NCI-H82 (cell line): ENCODE measurements at places on chromosomes 12 and 14.
A peak's percentile ranks its signal among the peaks of the same experiment; 100 is the strongest.

DNA sequence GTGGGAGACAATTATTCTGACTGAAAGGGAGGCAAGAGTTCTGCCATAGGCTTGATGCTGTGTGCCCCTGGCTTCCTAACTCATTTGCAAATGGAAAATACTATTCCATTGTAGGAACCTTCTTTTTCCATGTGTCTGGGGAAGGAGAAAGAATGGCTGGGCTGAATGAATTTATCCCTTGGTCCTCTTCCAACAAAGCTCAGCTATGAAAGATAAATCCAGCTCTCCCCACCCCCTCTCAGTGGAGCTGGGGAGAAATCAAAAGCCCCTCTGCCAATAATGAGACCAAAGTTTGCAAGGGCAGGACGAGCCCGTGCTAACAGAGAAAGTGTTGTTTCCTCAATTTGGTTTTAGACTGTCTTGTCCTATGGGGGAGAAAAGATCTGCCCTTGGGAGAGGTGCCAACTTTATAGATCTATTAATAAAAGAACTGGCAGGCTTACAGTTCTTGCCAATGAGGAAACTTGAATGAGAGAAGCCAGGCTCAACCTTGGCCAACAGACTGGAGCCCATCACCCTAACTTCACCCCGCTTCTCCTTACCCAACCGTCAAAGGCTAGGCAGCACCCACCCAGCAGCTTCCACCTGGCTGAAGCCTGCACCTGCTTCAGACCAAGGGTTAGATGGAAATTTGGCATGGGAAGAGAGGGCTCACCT, 8.9 kb upstream of the TCL1B start:
- no peak for DNase-seq

- DNase-seq: no peak
Observed at GRCh38 chr12:1574865-1575259, 19.5 kb downstream of the FBXL14 start.

GRCh38 chr12:120324841-120325417, 2.6 kb downstream of the PLA2G1B start:
- DNase-seq: no peak

GRCh38 chr12:4045786-4046494, 172.7 kb upstream of the PARP11 start:
- no peak for DNase-seq

- no peak for DNase-seq
Observed at GRCh38 chr12:86091681-86092080, 164.5 kb downstream of the MGAT4C start.

DNA sequence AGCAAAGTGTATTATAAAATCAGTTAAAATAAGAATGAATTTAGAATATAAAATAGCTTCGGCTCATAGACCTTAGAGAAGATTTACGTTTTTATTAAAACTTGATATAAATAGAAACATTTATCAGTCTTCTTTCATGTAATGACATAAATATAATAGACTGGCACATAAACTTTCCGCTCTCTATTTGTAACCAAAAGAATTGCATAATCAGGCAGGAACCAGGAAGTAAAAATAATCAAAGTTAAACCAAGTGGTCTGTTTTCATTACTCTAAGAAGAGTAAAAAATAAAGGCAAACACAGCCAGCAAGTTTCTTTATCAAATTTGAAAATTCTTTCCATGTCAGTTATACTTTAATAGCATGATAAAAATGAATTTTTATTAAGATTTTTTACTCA, 46.3 kb upstream of the ATP2A2 start:
- no peak for DNase-seq

DNA sequence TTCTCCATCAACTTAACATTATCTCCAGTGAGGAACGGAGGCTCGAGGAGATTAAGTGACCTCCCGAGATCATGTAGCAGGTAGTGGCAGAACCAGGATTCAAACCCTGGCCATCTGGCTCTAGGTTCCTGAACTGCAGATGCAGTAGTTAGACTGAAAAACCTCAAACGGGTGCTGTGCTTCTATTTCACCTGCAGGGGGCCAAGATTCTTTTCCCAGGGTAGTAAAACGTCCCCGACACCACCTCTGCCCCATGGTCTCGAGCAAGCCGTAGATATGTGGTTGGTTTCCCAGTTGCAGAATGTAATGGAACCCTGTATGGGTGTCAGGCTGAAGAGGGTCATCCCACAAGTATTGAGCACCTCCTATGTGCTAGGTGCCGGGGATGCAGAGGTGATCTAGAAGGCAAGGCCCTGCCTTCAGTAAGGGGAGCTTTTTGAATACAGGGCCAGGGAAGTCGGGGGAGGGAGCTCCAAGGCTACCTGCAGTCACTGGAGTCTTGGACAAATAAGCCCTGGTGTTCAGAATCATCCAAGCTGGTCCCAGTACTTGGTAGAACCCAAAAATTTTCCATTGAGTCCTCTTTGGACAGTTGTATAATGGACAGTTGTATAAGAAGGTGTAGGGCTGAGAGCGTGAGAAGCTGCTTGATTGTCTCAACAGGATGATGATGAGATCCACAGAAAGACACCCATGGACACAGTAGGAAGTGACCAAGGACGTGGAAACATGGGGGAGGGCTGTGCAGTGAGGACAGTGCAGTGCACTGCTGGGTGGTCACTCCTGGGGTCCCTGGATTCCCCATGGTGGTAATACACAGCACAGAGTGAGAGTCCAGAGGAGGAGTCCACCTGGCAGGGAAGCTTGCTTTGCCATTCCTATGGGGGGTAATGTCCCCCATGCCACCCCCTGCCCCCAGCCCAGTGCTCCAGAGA, 197.2 kb downstream of the CHST11 start:
- DNase-seq: peak; percentile 68

GRCh38 chr14:90883197-90883596, 67.0 kb upstream of the TTC7B start:
- no peak for DNase-seq

- peak; percentile 76 for DNase-seq
Observed at GRCh38 chr12:10153271-10154144, 18.4 kb downstream of the OLR1 start.

DNA sequence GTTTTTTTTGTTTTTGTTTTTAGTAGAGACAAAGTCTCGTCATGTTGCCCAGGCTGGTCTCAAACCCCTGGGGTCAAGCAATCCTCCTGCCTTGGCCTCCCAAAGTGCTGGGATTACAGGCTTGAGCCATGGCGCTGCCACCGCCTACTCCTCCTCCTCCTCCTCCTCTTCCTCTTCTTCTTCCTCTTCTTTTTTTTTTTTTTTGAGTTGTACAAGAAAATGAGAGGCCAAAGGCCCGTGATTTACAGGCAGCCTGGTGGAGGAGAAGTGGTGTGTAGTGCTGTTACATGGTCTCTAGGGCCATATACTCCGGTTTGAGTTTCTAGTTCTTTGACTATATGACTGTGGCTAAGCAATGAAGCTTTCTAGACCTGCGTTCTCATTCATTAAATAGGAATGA, 29.6 kb upstream of the SPPL3 start:
- DNase-seq: no peak

DNA sequence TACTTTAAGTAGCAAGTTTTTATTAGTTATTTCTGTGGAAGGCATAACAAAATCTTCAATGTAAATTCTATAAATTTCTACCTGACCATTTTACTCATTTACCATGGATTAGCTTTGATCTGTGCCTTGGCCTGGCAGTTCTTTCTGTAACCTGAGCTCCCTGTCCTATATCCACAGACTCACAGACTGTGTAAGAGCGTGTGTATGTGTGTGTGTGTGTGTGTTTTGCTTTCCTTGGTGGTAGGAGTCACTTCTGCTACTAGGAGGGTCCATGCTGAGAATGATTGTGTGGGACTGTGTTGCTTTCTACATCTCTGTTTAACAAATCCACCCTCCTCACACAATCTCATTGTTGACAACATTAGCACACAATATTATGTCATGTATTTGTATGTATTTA, 221.2 kb upstream of the PELI2 start:
- no peak for DNase-seq

GRCh38 chr14:68964300-68965093, 14.6 kb downstream of the ACTN1 start:
- peak; percentile 33 for DNase-seq

- DNase-seq: no peak
Observed at GRCh38 chr12:16369156-16369555, 21.7 kb downstream of the MGST1 start.

GRCh38 chr12:14239935-14240872, 125.3 kb upstream of the ATF7IP start:
- DNase-seq: peak; percentile 98

- DNase-seq: no peak
Observed at GRCh38 chr12:122917507-122918121, 21.7 kb upstream of the VPS37B start.

DNA sequence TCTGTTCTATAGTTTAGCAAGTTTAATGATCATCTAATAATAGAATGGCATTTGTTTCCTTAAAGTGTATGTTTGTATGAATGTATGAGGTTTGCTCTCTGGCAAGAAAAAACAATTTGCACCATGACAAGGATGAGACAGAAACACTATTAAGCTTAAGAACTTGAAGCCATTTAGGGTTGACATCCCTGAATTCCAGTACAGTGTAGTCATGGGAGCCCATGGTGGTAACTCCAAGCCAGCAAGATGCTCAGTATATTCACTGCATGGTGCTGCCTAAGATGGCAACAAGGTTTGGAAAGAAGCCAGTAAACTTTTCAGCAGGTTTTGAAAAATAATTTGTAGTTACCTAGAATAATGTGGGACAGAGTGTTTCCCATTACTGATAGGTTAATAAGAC, 158.6 kb downstream of the PRIMA1 start:
- DNase-seq: no peak

GRCh38 chr14:36315159-36315853, 5.1 kb downstream of the MBIP start:
- DNase-seq: no peak

DNA sequence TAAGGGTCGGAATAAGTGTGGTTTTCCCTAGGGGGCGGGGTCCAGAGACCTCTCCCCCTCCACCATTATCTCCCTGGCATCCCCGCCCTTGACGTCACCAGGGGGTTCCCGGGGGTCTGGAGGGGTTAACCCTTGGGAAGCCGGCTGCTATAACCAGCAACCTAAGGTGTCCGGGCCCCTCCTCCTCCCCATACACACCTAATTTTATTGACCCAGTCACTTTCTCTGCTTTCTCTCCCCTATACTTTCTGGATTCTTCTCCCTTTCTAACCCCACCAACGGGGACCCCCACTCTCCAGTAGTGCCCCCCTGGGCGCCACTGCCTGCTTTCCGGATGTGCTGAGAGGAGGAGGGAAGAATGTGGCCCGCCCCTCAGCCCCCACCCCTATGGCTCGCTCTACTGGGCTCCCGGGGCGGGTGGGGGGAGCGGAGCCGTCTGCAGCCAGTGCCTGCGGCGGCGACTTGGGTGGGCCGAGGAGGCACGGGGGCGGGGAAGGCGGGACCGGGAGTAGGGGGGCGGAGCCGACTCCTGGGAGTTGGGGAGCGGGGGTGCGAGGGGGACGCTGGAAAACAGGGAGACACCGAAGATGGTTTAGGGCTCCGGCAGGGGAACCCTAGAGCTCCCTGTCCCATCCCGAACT, 1.8 kb downstream of the GLI1 start:
- DNase-seq: peak; percentile 79

- no peak for DNase-seq
Observed at GRCh38 chr14:23751616-23752015, 115.5 kb downstream of the DHRS2 start.

- no peak for DNase-seq
Observed at GRCh38 chr12:56721216-56721615, 3.9 kb downstream of the NACA start.
